Breast epithelium (tissue), 4 donors: ENCODE measurements at places on chromosomes 7 and 10. TPM values are rescaled to one million over a fixed set of nuclear protein-coding genes. Genes with fewer than 3 reads are reported as not detected.

The CAMK1D gene
- total RNA-seq = 5.2 TPM

DNA sequence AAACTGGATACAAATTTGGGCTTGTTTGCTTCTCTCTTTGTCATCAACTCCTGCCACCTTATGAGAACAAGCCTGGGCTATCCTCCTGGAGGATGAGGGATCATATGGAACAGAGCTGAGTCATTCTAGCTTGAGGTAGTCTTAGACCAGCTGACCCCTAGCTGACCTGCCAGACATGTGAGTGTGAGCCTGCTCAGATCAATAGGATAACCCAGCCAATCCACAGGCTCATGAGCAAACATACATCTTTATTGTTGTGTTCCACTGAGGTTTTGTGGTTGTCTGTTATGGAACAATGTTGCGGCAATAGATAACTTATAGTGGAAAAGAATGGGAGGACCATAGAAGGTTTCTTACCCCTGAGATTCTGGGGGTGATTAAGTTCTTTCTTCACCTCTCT lies 54.5 kb upstream of the FAM180A start:
- H3K27ac ChIP-seq = no peak overlapping the region
- H3K4me3 ChIP-seq = no peak overlapping the region
- no peaks in the 10 kb centered on the region for H3K4me1 ChIP-seq

GRCh38 chr7:31633894-31634494 lies 53.0 kb upstream of the PPP1R17 start:
- H3K27ac ChIP-seq = no peak overlapping the region
- no peaks in the 10 kb centered on the region for H3K36me3 ChIP-seq
- H3K27me3 ChIP-seq = no peaks in the 10 kb centered on the region
- peak; percentile 54 for DNase-seq
- H3K4me3 ChIP-seq = no peak overlapping the region
- no peaks in the 10 kb centered on the region for H3K4me1 ChIP-seq

- no peaks in the 10 kb centered on the region for H3K36me3 ChIP-seq
- peaks cover 8% of the 10 kb centered on the region for H3K4me1 ChIP-seq
- DNase-seq = no peak
- H3K4me3 ChIP-seq = no peak overlapping the region
- H3K27ac ChIP-seq = no peak overlapping the region
- H3K27me3 ChIP-seq = no peaks in the 10 kb centered on the region
These were observed 26.9 kb downstream of the CASP7 start for GRCh38 chr10:113706623-113707022.

The HOXA3 gene
- 6.4 TPM for total RNA-seq

DNA sequence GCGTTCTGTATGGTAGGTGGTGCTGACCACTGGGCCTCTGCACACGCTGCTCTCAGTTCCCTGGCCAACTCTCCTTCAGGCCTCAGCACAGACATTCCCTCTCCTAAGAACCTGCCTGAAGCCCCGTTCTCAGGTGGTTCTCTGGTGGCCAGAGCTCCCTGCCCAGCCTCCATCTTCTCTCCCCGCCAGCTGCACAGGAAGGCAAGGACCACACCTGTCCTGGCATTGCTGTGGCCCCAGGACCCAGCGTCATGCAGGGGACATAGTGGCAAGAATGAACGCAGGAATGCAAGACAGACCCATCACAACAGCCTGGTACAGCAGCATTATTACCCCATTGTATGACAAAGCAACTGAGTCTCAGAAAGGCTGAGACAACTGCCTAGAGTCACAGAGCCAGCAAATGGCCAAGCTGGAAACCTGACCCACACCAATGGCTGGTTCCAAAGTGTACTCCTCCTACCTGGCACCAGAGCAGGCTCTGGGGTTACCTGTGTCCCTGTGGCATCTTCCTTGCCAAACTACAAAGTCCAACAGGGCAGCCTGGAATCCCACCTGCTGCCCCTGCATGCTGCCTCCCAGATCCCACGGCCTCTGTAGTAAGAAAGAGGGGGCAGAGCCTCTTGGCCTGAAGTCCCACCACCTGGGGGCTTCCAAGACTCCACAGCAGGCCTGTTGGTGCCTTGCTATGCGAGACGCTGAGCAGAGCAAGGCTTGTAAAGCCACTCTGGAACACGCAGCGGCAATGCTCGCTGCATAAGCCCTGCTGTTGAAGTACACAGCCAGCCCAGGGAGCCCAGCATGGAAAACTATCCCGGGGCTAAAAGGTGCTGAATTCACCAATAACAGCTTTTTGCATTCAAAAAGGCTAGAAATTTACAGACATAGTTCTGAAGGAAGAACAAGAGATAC lies 73.3 kb downstream of the CHST15 start:
- H3K27ac ChIP-seq = no peak overlapping the region
- H3K4me1 ChIP-seq = no peaks in the 10 kb centered on the region
- H3K4me3 ChIP-seq = no peak overlapping the region
- H3K36me3 ChIP-seq = no peaks in the 10 kb centered on the region
- no peaks in the 10 kb centered on the region for H3K27me3 ChIP-seq

- no peaks in the 10 kb centered on the region for H3K4me1 ChIP-seq
- no peaks in the 10 kb centered on the region for H3K27me3 ChIP-seq
- no peak overlapping the region for H3K4me3 ChIP-seq
- H3K36me3 ChIP-seq = no peaks in the 10 kb centered on the region
- DNase-seq = no peak
- H3K27ac ChIP-seq = no peak overlapping the region
These were observed 188.4 kb upstream of the LYZL1 start for GRCh38 chr10:29100505-29100904.

The KCNIP2 gene
- 11.9 TPM for total RNA-seq

DNA sequence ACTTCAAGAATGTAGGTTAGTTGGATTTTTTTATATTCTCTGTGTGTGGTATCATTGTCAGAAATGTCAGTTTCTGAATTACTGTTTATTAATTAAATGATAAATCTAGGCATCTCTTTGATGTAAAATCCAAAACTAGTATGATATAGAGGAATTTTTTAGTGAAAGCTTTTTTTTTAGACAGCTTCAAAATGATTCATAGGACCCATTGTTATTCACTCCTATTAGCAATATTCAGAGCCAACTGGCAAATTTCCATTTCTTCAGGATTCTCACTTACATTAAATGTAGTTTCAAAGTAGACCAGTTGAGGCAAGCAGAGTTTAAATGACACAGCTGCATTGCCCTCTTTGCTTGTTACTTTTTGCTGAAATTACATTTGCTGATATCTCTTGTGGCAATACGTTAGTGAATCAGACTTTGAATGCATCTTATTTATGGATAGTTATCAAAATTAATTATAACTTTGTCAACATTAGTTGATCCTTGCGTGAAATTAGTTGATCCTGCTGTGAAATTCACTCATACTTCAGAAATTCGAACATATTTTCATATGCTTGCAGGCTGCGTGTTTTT lies 20.3 kb downstream of the ZNF277 start:
- H3K27ac ChIP-seq = no peak overlapping the region
- no peak overlapping the region for H3K4me3 ChIP-seq
- no peak for DNase-seq
- H3K27me3 ChIP-seq = no peaks in the 10 kb centered on the region
- H3K36me3 ChIP-seq = no peaks in the 10 kb centered on the region

The NDUFB8 gene
- 143 TPM for total RNA-seq

The GIMAP7 gene
- 22.1 TPM for total RNA-seq

DNA sequence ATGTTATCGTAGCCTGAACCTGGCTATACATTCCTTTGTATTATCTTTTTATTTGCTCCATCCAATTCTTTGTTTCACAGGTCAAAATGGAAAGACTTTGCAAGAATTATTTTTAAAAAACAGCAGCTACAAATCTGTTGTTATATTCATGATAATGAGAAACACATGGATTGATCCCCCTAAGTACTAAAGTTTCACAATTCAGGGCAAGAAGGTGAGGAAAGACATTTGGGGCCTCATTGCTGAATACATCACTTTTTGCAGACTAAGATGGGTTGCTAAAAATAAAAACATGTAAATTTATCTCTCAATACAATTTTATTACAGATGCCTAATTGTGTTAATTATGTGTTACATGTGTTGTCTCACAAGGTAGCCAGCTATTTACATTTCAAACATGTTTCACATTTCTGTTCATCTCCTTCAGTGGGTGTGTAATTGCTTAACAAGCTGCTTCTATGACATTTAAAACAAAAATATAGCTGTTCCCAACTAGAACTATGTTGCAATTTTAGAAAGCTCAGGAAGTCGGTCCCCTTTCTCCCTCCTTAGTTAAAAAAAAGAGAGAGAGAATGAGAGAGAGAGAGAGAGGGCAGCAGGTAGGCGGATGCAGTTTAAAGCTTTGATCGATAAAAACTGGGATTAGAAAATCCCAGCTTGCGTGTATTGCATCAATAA lies 606.3 kb upstream of the FZD8 start:
- H3K4me1 ChIP-seq = no peaks in the 10 kb centered on the region
- H3K27ac ChIP-seq = no peak overlapping the region
- no peaks in the 10 kb centered on the region for H3K36me3 ChIP-seq
- no peak for DNase-seq
- no peak overlapping the region for H3K4me3 ChIP-seq

- H3K27me3 ChIP-seq = no peaks in the 10 kb centered on the region
- H3K36me3 ChIP-seq = no peaks in the 10 kb centered on the region
- DNase-seq = no peak
- H3K4me3 ChIP-seq = no peak overlapping the region
- no peaks in the 10 kb centered on the region for H3K4me1 ChIP-seq
These were observed 94.1 kb upstream of the PCBD1 start for GRCh38 chr10:70982443-70982842.

- no peaks in the 10 kb centered on the region for H3K27me3 ChIP-seq
- no peak for DNase-seq
- H3K4me3 ChIP-seq = no peak overlapping the region
- H3K4me1 ChIP-seq = no peaks in the 10 kb centered on the region
- H3K27ac ChIP-seq = no peak overlapping the region
These were observed 72.9 kb upstream of the GRID1 start for GRCh38 chr10:86439544-86439943.
